ENCODE measurements at places on chromosomes 6 and 20. TPM values are rescaled to one million over a fixed set of nuclear protein-coding genes. Genes with fewer than 3 reads are reported as not detected.

The LY6G6F gene
- not detected for total RNA-seq

The SRMS gene
- total RNA-seq, result not detected

The HDAC2 gene
- 75.8 TPM for total RNA-seq

The SDCBP2 gene
- total RNA-seq, result 6.2 TPM

The KHDRBS2 gene
- not detected for total RNA-seq

The CD24 gene
- 2.3 TPM for total RNA-seq

The MYH7B gene
- total RNA-seq, result not detected

The SLC12A5 gene
- total RNA-seq, result 1.6 TPM

The AK9 gene
- 4.4 TPM for total RNA-seq

The GLP1R gene
- total RNA-seq, result not detected

The SLC26A8 gene
- total RNA-seq, result not detected

The RSPH9 gene
- total RNA-seq, result 0.19 TPM

The PHF10 gene
- total RNA-seq, result 28.4 TPM

The PROKR2 gene
- not detected for total RNA-seq

The CST11 gene
- total RNA-seq, result not detected

The SLC17A9 gene
- 17.7 TPM for total RNA-seq

The RBM24 gene
- total RNA-seq, result 4.0 TPM

The BPIFB2 gene
- total RNA-seq, result not detected

The KIF13A gene
- total RNA-seq, result 57.2 TPM

The TNXB gene
- total RNA-seq, result 4.2 TPM

The CALHM4 gene
- 0.33 TPM for total RNA-seq

The SNX9 gene
- total RNA-seq, result 40.8 TPM

The C6orf15 gene
- total RNA-seq, result 0.33 TPM

The SUMO4 gene
- 2.4 TPM for total RNA-seq

All from vein endothelial cell (primary cell).